ENCODE measurements at places on chromosomes 3 and 15.
A peak's percentile ranks its signal among the peaks of the same experiment; 100 is the strongest.

GRCh38 chr3:78825118-78825857, 942.5 kb downstream of the ROBO1 start:
- DNase-seq = no peak

GRCh38 chr15:52503788-52504496, 24.7 kb downstream of the MYO5A start:
- no peak for DNase-seq

- no peak for DNase-seq
Measured at GRCh38 chr3:82015241-82015640, 253.8 kb upstream of the GBE1 start.

DNA sequence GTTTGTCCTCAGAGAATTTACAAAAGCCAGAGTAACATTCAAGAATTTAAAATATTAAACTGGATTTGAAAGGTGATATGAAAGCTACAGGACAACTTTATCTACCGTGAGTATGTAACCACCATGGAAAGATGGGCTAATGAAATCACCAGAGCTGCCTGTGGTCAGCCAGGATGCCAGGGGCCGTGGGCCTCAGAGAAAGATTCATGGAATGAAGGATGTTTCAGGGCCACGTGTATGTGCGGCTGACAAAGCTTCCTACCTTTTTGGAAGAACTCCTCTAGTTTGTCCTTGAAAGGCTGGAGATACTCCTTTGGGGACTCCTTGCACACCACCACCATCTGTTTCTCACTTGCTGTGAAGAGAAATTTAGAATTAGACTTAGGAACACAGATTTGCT, 138.9 kb downstream of the GREM1 start:
- DNase-seq = no peak

DNA sequence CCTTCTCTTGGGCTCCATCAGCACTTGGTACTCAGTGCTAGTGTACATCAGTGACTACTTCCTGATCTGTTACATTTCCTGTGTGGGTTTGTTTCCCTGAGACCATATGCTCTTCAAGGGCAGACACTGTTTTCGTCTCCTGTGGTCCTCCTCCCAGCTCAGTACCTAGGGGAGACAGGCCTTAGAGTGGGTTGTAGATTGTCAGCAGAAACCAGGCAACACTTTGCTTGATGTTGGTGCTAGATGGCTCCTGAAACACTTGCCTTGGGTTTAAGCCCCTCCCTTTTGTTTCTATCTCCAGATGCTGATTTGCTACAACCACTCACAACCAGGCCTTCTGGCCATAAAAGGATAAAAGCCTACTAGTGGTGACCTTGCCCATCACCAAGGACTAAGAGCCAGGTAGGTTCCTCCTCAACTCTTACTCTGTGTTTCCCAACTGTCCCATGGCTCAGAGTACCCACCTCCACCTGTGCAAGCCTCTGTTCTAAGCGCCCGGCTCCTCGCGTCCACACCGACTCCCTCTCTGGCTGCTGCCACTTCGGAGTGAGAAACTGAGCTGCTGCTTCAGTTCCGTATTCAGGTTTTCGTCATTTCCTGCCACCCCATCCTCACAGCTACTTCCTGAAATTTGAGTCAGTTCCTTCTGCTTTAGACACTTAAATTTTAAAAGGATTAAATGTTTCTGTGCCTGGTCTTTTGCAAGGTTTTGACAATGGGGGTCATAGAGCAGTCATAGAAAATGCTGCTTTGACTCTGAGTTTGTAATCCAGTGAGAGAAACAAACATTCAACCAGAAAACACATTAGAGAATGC, at the start of gene HCLS1:
Gene HCLS1 (minus strand): TSS at position 548 of the 816 bp plus-strand sequence. CDS start 2,556 bp downstream, outside the sequence.
- DNase-seq = peak; percentile 55

DNA sequence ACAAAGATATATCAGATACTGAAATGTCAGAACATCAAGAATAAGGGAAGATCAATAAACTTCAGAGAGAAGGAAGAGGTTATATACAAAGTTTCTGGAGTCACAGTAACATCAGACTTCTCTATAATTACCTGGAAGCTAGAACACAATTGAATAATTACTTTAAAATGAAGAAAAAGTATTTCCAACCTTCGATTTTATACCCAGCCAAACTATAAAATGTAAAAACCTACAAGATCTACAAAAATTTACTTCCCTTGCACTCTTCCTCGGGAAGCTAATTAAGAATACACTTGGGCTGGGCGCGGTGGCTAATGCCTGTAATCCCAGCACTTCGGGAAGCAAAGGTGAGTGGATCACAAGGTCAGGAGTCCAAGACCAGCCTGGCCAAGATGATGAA, 6.6 kb upstream of the MINDY2 start:
- no peak for DNase-seq

- no peak for DNase-seq
Measured at GRCh38 chr3:105878061-105878460, 9.2 kb upstream of the CBLB start.

- no peak for DNase-seq
Measured at GRCh38 chr3:32109256-32109655, 2.8 kb downstream of the GPD1L start.

GRCh38 chr3:128072454-128073184, 20.4 kb downstream of the SEC61A1 start:
- no peak for DNase-seq

- DNase-seq = no peak
Measured at GRCh38 chr3:149958171-149958796, 12.4 kb downstream of the PFN2 start.

DNA sequence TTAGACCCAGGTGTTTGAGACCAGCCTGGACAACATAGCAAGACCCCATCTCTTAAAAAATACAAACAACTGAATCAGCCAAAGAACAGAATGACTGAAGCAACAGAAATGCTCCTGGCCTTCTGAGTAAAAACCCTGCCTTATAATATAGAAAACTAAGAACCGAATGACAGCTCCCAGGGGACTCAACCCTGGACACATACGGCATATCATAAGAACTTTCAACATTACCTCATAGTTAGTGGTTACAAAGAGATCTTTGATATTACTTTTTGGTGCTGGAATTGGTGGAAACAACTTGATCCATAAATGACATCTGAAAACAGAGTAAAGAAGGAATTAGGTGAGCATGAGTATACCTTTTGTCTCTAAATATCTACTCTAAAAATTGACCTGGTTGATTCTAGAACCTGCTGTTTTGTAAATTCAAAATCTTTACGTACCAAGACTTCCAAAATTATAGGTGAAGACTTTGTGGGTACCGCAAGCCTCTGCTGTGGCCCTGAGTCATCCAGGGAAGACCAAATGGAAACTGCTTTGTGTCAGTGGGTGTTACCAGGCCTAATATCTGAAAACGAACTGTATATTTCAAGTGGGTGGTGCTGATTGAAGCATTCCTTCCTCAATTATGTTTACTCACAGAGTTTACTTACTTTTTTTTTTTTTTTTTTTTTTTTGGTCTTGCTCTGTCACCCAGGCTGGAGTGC, 35.5 kb downstream of the IL5RA start:
- no peak for DNase-seq

DNA sequence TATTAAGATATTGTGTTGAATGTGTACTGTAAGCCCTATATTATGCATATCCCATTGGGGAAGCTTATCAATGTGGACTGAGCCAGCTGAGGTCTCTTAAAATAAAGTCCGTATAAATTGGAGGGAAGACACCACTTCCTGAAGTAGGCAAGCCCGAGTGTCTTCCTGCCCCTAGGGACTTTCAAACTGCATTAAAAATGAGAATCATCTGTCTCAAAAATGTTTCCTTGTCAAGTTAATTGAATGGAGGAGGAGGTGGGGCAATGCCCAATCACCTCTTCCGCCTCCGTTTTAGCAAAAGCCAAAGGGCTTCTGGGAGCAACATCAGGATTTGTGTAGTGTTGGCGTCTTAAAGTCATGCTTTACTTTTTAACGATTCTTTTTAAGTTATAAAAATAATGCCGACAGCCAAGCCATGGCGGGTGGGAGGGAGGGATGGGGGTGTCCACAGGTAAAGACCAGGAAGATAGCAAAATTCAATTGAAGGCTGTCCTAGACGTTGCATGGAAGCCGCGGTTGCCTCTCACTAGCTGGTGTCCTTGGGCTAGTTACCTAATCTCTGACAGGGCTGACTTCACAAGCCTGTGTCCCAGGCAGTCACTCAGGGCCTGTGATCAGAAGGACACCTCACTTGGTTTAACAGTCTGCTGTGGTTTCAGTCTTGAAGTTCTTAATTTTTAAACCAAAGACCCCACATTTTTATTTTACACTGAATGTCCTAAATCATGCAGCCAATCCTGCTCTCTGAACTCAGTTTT, 524.9 kb upstream of the PROK2 start:
- DNase-seq = no peak

DNA sequence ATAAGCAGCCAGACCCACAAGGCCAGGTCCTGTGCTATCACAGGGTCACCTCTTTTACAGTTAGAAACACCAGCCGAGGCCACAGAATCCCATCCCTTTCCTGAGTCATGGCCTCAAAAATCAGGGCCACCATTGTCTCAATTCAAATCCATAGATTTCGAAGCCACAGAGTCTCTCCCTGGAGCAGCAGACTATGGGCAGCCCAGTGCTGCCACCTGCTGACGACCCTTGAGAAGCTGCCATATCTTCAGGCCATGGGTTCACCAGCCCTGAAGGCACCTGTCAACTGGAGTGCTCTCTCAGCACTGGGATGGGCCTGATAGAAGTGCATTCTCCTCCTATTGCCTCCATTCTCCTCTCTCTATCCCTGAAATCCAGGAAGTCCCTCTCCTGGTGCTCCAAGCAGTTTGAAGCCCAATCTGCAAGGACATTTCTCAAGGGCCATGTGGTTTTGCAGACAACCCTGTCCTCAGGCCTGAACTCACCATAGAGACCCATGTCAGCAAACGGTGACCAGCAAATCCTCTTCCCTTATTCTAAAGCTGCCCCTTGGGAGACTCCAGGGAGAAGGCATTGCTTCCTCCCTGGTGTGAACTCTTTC, 39.6 kb downstream of the TGM4 start:
- DNase-seq = peak; percentile 28

GRCh38 chr3:71102111-71102983, 481.2 kb downstream of the FOXP1 start:
- DNase-seq = no peak

- no peak for DNase-seq
Measured at GRCh38 chr15:57943171-57943570, 122.3 kb downstream of the ALDH1A2 start.

GRCh38 chr3:107268469-107268868, 108.8 kb upstream of the CCDC54 start:
- DNase-seq = no peak

GRCh38 chr3:27591312-27592210, 107.4 kb upstream of the SLC4A7 start:
- DNase-seq = no peak

Data from T-helper 22 cell (primary cell).